Hippocampal formation (tissue), 2 donors: ENCODE measurements at places on chromosomes 11 and 22.

DNA sequence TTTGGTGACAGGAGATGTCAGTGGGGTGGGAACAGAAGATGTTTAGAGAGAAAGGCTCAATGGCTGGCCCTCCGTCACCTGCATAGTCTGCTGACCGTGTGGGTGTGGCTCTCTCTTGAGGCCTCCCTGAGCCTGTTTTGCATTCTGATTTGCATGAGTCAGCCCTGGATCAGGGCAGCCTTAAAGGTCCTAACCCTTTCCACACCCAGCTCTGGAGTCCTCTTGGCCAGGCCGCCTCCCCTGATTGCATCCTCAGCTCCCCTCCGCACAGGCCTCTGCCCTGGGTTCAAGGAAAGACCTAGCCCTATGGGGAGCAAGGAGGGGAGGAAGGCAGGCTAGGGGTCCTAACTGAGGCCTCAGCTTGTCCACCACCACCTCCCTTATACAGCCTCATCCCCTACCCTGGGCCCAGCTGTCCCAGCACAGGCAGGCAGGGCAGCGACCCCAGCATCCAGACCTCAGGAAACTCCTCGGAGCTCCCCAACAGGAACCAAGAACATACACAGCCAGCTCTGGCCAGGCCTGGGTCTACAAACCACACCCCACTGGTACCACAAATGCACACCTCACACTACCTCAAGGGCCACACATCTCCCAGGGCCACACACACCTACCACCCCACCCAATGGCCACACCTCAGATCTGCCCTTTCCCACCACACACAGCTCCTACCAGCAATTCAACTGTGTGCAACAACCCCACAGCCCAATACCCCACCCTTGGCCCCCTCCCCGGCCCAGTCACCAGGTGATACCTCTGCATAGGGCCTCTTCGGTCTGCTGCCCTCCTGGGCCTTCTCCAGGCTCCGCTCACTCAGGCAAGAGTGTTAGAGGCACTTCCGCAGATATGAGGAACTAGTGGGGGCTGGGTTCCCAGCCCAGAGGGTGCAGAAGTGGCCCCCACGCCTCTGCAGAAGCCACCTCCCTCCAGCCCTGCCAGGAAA lies 13.7 kb downstream of the ARAP1 start:
- no peak for DNase-seq

DNA sequence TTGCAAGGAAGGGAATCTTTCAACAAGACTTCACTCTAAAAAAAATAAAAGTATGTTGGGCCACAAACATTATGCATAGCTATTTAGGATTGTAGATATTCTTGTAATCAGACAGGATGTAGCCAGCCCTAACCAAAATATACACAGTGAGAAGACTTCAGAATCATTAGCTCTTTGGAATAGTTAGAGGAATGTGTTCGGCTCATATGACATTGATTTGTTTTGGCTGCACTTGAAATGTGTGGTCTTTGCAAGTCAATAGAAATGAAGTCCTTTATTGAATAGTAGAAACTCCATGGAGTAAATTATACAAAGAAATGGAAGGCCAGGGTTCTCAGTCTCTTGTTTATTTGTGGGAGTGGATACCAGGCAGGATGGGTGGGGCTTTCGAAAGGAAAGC lies 692.1 kb downstream of the NTM start:
- no peak for DNase-seq

DNA sequence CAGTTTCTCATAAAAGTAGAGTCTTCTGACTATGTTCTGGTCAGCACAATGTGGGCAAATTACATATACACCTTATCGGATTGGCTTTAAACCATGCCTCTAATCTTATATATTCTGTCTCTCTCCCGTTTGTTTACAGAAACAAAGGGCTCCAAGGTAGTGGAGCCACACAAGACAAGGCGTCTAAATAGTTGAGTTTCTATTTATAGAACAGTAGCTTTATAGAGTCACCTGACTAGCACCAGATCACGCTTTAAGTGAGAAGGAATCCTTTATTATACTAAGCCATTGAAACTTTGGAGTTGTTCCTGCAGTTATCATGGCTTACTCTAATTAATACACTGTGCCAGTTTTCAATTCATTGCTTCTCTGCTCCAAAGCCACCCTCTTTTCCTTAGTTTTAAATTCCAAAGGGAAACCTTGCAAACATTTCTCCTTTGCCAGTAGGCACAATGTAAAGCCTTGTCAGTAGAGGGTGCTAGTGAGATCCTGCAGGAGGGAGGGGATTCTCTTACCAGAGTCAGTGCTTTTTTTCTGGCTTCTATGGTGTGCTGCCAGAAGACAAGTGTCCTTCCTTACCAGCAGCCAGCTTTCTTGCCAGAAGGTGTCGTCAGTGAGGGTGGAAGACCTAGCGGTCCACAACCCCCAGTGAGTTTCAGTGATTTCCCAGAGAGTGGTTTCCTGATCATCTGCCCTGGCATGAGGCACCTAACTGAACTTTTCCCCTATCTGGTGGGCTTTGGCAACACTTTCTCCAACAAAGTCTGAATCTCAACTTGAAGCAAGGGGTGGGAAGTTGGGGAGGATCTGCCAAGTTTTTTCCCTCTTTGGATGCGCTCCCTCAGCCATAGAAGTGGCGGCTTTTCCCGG lies 71.7 kb downstream of the RAB38 start:
- DNase-seq, result no peak

DNA sequence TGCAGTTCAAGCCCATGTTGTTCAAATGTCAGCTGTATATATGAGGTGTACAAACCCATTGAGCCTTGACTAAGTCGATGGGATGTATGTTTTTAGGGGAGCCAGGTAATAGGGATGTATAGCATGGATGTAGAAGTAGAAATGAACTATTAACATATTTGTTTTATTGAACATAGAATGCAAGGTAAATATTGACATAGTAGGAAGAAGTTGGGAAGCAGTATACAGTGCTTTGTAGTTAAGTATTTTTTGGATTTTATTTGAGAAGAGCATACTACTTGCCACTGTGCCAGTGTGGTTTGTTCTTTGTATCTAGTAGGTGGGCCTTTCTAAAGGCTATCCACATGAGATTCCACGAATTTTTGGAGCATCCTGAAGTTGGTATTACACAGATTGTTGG lies 20.8 kb upstream of the NAT10 start:
- DNase-seq, result no peak

- DNase-seq, result no peak
These were observed 14.6 kb upstream of the KRTAP5-6 start for GRCh38 chr11:1682225-1682905.

- DNase-seq, result peak; percentile 36
These were observed 87.3 kb downstream of the SIK3 start for GRCh38 chr11:117010808-117011540.

- DNase-seq, result no peak
These were observed 100.0 kb downstream of the CCDC34 start for GRCh38 chr11:27263046-27263445.

DNA sequence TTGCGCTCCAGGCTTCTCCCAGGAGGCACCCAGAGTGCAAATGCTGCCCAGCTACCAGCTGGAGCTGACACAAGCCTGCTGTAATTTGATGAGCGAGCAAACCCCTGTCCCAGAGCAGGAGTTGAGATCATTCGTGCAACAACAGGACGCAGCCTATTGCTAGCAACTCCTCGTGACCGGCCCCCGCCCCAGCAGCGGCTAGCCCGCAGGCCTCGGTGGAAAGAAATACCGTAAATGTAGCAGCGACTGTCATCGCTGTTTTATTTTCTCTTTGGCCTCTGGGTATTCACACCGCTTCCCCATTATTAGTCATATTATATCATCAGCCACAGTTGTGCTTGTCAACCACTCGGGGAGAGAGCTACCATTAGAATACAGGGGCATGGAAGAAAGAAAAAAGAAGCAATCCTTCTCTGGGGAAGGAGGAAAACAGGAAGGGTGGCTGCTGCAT lies 59.2 kb upstream of the ATXN10 start:
- DNase-seq, result no peak

GRCh38 chr11:87236368-87236767 lies 198.6 kb downstream of the TMEM135 start:
- DNase-seq, result no peak

DNA sequence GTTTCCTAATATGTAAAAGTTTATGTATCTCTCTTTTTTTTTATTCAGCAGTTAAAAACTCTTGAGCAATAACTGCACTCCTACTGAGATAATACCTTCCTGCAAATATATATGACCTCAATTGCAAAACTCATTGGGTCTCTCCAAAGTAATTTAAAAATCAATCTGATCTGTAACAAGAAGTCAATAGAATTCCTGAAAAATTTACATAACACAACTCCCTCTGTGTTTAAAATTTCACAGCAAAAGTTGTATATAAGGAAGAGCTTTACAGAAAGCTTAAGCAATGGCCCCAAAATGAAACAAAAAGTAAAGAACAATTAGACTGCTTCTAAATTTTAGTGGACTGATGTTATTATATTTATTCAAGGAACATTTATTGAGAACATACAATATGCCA lies 313.4 kb downstream of the DLG2 start:
- DNase-seq, result no peak

DNA sequence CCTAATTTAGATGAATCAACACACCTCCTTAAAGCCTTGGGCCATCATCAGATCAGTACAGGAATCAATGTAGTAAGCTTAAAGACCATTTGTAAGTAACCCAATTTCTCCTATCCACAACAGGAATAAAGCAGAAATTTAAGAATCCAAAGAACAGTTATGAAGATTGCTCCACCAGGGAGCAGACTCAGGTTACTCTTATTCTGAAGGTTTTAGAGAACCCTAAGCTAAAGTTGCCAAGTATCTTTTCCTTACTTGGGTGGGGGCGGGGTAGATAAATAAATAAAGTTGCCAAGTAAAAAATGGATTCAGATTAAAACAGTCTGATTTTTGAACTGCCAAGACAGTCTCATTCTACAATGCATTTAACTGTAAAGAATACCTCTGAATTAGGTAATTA lies 18.1 kb downstream of the CKAP5 start:
- no peak for DNase-seq

DNA sequence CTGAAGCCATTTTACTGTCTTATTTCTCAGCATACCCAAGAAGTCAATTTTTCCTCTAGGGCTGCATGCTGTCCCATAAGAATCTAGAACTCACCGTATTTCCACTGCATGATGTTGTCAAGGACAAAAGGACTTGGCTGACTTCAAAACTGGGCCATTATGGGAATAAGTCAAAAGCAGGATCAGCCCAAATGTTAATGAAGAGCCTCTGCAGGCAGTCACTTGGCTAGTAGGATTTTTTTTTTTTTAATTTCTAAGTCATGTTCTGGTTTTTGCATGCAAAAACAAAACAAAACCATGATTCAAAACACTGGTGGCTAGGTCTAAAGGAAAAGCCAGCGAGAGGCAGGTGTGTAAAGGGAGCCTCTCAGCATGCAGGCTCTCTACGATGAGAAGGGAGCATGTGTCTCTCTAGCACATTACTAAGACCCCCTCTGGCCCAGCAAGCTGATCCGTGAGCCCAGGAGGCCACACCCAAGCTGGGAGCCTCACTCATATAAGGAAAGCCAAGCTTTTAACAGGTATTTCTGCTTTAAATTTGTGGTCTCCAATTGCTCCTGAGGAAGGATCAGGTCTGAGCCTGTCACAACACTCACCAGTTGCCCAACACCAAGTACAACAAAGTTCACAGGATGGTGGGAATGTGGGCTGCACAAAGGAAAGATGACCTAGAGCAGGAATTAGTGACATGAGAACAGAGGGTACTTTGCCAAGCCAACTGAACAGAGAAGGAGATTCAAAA lies 21.4 kb upstream of the STK33 start:
- DNase-seq, result no peak

DNA sequence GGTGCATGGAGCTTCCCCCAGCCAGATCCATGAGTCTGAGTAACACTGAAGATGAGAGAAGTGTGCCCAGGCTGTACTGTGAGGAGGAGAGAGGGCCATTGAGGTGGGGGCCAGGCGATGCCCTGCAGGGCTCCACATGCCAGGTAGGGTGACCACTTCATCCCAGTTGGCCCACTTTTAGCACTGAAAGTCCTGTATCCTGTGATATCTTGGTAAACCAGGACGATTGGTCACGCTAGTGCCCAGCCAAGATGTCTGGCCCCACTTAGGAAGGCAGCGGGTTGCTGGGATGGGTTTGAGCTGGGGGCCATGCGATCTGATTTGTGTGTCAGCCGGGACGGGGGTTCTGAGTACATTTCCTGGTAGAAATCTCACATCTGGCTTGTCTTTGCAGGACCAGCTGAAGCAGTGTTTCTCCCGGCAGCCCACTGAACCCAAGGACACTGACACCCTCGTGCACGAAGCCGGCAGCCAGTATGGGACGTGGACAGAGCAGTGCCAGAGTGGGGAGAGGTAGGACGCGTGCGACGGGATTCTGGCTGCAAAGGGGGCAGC lies 29.2 kb upstream of the CRYBB3 start:
- DNase-seq, result no peak

DNA sequence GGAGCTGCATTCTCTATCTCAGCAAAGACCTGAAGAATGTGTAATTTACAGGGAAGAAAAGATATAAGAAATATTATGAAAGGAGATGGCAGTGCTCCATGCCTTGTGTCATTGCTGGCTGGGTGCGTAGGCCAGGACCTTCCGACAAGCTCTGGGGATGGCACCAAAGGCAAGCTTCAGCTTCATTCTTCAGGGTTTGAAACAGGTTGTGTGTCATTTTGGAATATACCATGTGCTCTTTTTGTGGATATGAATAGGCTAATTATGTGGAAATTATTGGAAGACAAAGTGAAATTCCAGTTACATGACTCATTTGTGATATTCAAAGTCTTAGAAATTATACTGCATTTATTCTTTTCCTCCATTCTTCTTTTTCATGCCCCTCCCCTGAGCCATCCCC lies 5.7 kb upstream of the KIRREL3 start:
- no peak for DNase-seq

DNA sequence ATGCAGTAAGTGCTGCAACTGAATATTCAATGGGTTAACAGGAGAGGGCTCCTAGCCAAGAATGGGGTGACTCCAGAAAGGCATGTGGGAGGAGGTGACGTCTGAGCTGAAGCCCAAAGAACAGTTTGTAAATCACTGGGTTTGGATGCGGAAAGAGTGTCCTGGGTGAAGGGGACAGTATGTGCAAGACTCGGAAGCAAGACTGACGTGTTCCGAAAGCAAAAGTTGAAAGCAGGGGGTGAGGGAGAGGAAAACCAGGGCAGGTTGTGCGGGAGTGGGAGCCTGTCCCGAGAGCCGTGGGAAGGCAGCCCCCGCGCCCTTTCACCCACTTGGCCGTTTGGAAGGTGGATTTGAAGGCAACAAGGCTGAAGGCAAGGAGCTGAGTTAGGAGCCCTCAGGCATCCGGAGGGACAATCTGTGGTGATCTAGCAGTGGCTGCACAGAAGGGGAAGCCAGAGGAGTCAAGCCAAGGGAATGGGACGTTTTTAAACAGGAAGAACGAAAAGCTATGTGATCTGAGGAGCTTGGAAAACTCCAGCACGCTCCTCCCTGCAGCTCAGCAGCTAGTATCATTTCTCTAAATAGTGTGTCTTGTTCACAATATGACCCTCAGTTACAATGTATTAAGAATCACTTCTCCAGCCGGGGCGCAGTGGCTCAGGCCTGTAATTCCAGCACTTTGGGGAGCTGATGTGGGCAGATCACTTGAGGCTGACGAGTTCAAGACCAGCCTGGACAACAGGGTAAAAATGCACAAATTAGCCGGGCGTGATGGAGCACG lies 7.7 kb downstream of the SLC25A18 start:
- peak; percentile 82 for DNase-seq

GRCh38 chr11:10651656-10652361 lies 41.7 kb downstream of the IRAG1 start:
- DNase-seq, result no peak

- DNase-seq, result no peak
These were observed 51.5 kb upstream of the POU2AF2 start for GRCh38 chr11:111193924-111194490.

- no peak for DNase-seq
These were observed 1473.6 kb downstream of the BRD1 start for GRCh38 chr22:48354096-48354495.
